ENCODE measurements at places on chromosomes 1 and 21.

GRCh38 chr21:33640697-33641351 lies 717 bp downstream of the CRYZL1 start:
- no peak for DNase-seq

GRCh38 chr1:24018611-24019580 lies 38.8 kb upstream of the SRSF10 start:
- no peak for DNase-seq

GRCh38 chr1:231241750-231242149 lies 738 bp downstream of the GNPAT start:
- DNase-seq, result peak; percentile 37

DNA sequence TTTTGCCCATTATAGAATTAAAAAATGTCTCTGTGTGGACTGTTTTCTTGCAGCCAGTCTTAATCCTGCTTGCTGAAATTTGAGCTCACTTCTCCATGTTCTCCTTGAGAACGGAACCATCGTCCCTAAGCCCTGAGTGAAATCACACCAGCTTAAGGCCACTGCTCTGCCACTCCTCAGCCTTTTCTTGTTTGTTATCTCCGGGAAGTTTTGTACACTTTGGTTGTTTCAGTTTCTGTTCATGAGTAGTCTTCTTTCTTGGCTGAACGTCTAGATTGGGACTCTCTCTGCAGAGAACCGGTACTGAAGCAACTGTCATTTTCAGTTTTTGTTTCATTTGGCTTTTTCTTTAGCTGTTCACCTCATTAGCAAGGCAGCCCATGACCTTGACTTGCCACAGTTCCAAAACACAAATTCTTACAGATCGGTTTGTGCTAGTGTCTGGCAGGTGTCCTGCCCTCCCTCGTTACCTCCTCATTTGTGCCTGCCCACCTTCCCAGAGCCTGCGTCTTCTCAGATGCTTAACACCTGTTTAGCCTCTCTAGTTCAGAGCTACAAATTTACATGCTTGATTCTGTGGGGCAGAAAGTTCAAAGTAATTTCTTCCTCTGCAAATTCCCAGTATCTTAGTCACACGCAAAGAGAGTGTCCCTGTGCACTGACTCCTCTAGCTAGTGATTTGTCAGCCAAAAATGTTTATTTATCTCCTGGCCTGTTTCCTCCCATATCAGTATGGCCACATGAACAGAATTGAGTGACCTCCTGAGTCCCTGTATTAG lies 12.4 kb downstream of the PSEN2 start:
- no peak for DNase-seq

- DNase-seq, result no peak
Measured at GRCh38 chr21:37195059-37195458, 72.1 kb downstream of the VPS26C start.

DNA sequence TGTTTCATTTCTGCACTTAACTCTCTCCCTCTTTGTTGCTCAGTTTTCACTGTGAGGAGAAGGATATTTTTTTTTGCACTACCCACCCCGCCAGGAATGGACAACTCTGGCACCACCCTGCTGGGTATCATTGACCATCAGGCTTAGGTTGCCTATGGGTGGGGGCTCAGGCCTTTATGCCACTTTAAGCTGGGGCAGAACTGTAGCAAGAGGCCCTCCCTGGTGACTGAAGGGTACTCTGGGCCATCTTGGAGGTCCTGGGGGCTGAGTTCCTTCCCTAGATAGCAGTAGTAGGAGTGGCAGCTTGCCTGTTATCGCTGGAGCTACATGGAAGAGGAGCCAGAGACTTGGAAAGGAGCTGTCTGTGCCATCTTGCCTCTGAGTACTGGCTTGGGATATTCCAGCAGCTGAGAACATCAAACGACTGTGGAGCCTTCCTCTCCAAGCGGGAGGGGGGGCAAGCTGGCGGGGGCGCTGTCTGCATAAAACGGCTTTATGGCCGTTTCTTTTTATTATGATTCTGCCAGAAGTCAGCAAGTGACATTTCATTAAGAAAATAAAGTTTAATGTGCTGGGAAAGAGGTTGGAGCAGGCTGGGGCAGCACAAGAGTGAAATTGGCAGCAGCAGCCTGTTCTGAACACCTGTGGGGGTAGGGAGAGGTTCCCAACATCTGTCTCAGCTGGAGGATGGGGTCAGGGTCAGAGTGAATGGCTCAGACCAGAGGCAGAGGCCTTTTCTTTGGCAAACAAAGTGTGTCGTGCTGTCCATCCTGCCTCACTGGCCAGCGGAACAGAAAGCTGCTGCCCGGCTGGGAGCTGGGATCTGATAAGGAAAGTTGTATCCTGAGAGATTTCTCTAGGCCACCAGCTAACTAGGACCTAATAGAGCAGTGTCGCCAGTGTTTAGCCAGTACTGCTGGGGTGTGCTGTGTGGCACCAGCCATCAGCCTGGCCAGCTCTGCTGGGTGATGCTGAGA lies 32.9 kb downstream of the TMEM53 start:
- DNase-seq, result no peak
